ENCODE measurements at places on chromosomes 13 and 19. TPM values are rescaled to one million over a fixed set of nuclear protein-coding genes. Genes with fewer than 3 reads are reported as not detected.

Gene USHBP1
- 0.02 TPM for total RNA-seq

Gene ZNF738
- 0.76 TPM for total RNA-seq

Gene ZNF610
- total RNA-seq: not detected

Gene GPI
- total RNA-seq: 657 TPM

Gene PRR19
- total RNA-seq: 4.2 TPM

Gene LILRA1
- not detected for total RNA-seq

Gene BRME1
- total RNA-seq: 0.46 TPM

Gene ZNF99
- total RNA-seq: not detected

Gene ABHD8
- 2.9 TPM for total RNA-seq

Gene STK11
- total RNA-seq: 35.4 TPM

Gene LAIR1
- not detected for total RNA-seq

Gene C13orf42
- total RNA-seq: not detected

Gene CDX2
- total RNA-seq: 1.2 TPM

Gene MYH14
- 6.3 TPM for total RNA-seq

Gene ETV2
- 2.6 TPM for total RNA-seq

Gene ZNF296
- total RNA-seq: 17.3 TPM

Gene ZNF574
- total RNA-seq: 37.2 TPM

Gene GGN
- 0.08 TPM for total RNA-seq

Gene KIR3DL1
- total RNA-seq: not detected

Gene PRODH2
- 0.36 TPM for total RNA-seq

Gene ZNF534
- not detected for total RNA-seq

Gene TEX26
- total RNA-seq: not detected

Gene MCEMP1
- total RNA-seq: not detected

Gene ZNF491
- total RNA-seq: not detected

Gene CACNG7
- 8.0 TPM for total RNA-seq

Gene CEACAM1
- total RNA-seq: 1.7 TPM

Gene PRRG2
- 1.3 TPM for total RNA-seq

Gene PDE4C
- 0.20 TPM for total RNA-seq

Gene AZU1
- total RNA-seq: 0.14 TPM

Gene TBXA2R
- 0.99 TPM for total RNA-seq

Gene YJEFN3
- 3.7 TPM for total RNA-seq

Gene ZNF554
- total RNA-seq: 0.74 TPM

Gene ANKRD10
- total RNA-seq: 60.3 TPM

Gene RASGRP4
- total RNA-seq: 0.06 TPM

Gene TNNT1
- 131 TPM for total RNA-seq

Gene STAP2
- total RNA-seq: not detected

Gene ZNF677
- not detected for total RNA-seq

Gene ZNF571
- 1.6 TPM for total RNA-seq

Gene ACP5
- total RNA-seq: 0.15 TPM

Gene FBN3
- 0.17 TPM for total RNA-seq

Gene DKKL1
- total RNA-seq: 0.33 TPM

Gene ZNF626
- total RNA-seq: not detected

Gene ZNF442
- not detected for total RNA-seq

Gene FUT2
- not detected for total RNA-seq

Gene MBNL2
- total RNA-seq: 13.2 TPM

Gene RAB3A
- 0.67 TPM for total RNA-seq

Gene C19orf85
- not detected for total RNA-seq

Gene UNC13A
- total RNA-seq: 1.5 TPM

Gene DMKN
- 36.6 TPM for total RNA-seq

Gene ZGLP1
- 1.9 TPM for total RNA-seq
